ENCODE measurements at places on chromosomes 3 and 15. TPM values are rescaled to one million over a fixed set of nuclear protein-coding genes. Genes with fewer than 3 reads are reported as not detected.

The RARRES1 gene
- total RNA-seq: 6.3 TPM

The SNX1 gene
- total RNA-seq: 123 TPM

GRCh38 chr3:159856590-159857104 lies 132.0 kb upstream of the IL12A start:
- no peak for DNase-seq

- DNase-seq: no peak
These were observed 245.0 kb downstream of the ZMAT3 start for GRCh38 chr3:178826435-178827123.

The SAMMSON gene
- total RNA-seq: not detected

The RYR3 gene
- total RNA-seq: 2.0 TPM

The OR5H14 gene
- total RNA-seq: not detected
